ENCODE measurements at places on chromosomes 7 and 10.

DNA sequence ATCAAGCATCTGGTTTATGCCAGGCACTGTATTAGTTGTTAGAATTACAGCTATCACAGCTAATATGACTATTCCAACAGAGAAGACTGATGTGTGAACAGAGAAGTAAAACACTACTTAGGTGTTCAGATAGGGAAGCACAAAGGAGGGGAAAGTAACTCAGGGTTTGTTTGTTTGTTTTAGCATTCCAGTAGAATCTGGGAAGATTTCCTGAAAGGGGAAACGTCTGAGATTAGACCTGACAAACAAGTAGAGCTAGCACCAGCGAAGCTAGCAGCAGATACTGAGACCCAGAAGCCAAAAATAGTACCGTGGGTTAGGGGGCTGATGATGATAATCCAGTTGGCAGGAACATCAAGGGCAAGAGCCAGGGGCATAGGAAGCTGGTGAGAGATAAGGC lies 28.8 kb upstream of the KLHL7 start:
- DNase-seq = no peak

DNA sequence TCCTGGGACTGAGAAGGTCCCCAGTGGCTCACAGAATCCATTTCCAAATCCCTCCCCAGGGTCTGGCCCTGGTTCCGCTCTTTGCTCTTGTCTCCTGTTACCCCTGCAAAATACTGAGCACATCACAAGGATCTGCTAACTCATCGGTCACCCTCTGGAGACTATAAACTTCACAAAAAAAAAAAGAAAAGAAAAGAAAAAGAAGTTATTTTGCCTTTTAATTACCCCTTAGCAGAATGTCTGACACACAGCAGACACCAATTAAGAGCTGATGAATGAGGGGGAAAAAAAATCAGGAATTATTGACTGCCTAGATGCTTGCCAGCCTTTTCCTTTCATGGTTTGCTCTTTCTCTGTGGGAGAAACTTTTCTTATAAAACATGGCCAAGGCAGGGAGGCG lies 578.7 kb downstream of the GRID1 start:
- DNase-seq = no peak

DNA sequence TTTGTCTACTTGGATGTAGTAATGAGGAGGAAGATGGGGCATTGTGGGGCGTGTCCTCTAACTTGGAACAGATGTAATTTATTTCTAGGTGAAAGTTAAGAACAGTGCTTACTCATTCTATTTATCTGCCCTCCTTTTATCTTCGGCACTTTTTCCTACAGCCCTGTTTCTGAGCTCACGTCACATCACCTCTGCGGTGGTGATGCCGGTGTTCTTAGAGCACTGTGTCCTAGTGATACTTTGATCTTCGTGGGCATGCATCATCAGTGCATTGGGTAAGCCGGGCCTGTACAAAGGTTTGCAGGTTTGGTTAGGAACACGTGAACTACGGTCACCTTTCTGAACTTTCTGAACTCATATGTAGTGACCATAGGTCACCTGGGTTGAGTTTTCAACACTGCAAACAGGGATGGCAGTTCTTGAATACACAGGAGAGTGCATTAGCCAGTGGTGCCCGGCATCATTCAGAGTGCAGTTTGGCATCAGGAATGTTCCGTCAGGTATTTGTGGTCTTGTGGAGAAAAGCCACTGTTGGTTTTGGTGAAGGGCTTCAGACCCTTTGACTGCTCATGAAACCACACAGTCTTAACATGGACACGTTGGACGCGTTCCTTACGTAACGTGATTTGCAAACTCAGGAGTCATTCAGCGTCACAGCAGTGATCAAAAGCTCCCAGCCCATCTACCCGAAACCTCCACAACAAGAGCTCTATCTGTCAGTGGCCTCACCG lies 5.6 kb downstream of the POR start:
- DNase-seq = peak; percentile 52

DNA sequence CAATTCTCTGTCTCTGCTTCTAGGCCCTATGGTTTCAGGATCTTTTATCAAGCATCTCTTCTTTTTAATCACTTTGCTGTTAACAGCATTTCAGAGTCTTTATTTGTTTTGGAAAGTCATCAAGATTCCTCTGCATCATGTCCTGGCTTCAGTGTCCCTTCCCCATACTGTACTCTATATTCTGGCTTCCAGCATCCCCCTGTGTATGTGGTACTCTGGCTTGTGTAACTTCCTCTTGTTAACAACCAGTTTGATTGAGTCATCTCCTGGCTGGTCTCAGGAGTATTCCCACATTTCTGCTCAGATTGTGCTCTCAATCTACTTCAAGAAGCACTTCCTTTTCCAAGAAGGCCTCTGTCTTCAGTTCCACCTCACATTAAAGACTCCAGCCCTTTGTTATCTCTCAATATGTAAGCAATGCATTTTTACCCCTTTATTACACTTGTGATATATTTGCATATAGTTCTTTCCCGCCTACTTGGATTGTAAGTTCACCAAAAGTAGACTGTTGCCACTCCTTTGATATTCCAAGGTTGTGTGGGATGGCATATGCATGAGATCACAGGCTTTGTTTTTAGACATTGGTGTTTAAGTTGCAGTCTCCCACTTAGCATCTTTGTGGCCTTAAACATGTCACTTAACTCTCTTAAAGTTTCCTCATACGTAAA lies 15.1 kb upstream of the ATE1 start:
- no peak for DNase-seq

- no peak for DNase-seq
Measured at GRCh38 chr7:26553128-26553527, 261.5 kb downstream of the SNX10 start.

DNA sequence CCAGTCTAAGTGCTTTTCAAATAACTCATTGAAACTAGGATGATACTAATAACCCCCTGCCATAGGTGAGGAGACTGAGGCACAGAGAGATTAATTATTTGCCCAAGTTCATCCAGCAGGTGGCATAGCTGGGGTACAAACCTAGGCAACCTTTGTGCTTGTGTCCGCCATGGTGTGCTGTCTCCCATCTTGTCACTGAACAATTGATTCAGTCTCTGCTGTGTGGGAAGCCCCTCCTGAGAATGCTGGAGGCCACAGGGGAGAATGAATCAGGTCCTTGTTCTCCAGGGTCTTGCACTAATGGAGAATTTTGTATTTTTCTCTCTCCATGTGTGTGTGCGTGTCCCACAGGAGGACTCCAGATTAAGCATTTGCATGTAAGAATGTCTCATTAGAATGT lies 15.8 kb upstream of the TMEM236 start:
- peak; percentile 10 for DNase-seq

DNA sequence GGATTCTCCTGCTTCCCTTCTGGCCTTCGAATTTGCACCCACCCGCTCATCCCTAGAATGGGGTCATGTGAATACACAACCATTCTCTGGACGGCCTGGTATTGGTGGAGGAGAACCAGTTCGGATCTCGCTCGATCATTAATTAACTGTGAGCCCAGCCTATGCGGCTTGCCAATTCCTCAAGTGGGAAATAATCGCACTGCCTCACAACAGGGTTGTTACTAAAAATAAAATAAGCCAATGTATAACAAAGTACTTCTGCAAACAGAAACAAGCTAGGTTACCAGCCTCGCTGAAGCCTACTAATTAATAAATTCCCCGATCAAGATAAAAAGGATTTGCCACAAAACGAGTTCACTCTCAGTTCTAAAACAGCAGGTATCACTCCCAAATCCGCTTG lies 16.2 kb downstream of the CTBP2 start:
- no peak for DNase-seq

GRCh38 chr10:59808896-59809643 lies 55.8 kb upstream of the MRLN start:
- DNase-seq = peak; percentile 88

GRCh38 chr10:49079072-49079471 lies 36.2 kb downstream of the VSTM4 start:
- DNase-seq = no peak

GRCh38 chr7:44535348-44536064 lies 5.6 kb downstream of the NPC1L1 start:
- DNase-seq = no peak

DNA sequence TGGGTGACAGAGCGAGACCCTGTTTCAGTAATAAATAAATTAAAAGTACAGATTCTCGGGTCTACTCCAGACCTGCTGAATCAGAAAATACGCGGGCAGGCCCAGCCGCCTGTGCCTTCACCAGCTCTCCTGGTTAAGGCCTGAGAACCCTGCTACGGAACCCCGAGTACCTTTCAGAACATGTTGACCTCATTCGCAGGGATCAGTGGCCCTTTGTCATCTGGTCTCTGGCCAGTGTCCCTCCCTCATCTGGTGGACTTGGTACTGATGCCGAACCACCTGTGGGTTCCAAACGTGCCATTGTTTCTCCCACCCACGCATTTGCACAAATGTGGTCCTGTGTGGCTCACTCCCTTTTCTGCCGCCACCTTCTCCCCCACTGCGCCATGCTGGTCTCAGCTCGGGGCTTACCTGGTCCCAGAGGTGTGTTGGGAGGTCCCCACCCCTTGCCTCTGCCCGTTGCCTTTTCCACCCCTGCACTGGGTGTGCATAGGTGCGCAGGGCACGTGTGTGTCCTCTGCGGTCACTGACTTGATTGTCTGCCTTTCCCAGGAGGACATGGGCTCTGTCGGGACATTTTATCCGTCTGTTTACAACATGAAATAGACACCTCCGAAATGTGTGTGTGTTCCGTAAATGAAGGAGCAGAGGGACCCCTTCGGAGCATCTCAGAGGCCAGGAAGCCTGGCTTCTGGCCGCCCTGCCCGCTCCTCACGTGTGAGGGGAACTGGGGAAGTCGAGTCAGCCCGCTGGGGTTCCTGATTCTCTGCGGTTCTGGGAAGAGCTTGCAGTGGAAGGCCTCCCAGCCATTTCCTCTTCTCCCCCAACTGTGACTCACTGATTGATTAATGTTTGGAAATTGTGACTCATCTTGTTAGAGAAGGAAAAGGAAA lies 135.2 kb downstream of the CUX1 start:
- DNase-seq = no peak

DNA sequence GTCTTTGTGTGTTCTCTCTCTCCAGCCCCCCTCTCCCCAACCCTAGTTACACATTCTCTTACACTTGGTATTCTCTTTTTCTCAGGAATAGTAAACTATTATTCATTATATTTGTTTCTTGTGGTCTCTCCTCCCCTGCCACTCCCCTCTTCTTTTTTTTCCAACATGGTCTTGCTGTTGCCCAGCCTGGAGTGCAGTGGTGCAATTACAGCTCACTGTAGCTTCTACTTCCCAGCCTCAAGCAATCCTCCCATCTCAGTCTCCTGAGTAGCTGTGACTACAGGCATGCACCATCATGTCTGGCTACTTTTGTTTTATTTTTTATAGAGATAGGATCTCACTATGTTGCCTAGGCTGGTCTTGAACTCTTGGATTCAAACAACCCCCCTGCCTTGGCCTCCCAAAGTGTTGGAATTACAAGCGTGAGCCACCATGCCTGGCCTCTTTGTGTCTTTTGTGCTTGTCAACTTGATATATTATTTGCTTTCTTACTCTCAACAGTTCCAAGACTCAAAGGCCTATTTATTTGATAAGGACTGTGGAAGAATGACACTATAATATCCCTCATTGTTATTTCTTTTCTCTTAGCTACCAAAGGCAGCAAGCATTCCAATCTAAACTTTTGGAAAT lies 66.9 kb downstream of the MLLT10 start:
- no peak for DNase-seq

GRCh38 chr10:125208854-125209565 lies 48.6 kb upstream of the CTBP2 start:
- DNase-seq = no peak

Data from activated CD8-positive, alpha-beta T cell treated with anti-CD3 and anti-CD28 coated beads for 36 hours (primary cell).